Articular chondrocyte of knee joint (primary cell): ENCODE measurements at places on chromosomes 13 and 19. TPM values are rescaled to one million over a fixed set of nuclear protein-coding genes. Genes with fewer than 3 reads are reported as not detected.

The RGL3 gene
- 4.3 and 6.5 TPM in 2 replicates for total RNA-seq

The QPCTL gene
- total RNA-seq, result 11.9 and 13.3 TPM in 2 replicates

The WDR88 gene
- not detected in 2 replicates for total RNA-seq

The SERTAD1 gene
- 13.6 and 23.8 TPM in 2 replicates for total RNA-seq

The GJB6 gene
- total RNA-seq, result not detected in 2 replicates

The ERF gene
- 27.7 and 49.8 TPM in 2 replicates for total RNA-seq

The PCDH20 gene
- not detected in 2 replicates for total RNA-seq

The EFNA2 gene
- total RNA-seq, result not detected in 2 replicates

The IGFL4 gene
- total RNA-seq, result not detected in 2 replicates

The DAND5 gene
- 0.11 TPM in 1 of 2 replicates, not detected in the other for total RNA-seq

The SULT2A1 gene
- total RNA-seq, result not detected in 2 replicates

The PSMD8 gene
- total RNA-seq, result 201 and 242 TPM in 2 replicates

The SARS2 gene
- total RNA-seq, result 10.2 and 14.1 TPM in 2 replicates

The PRTN3 gene
- total RNA-seq, result not detected in 2 replicates

The TSSK6 gene
- 1.1 and 1.2 TPM in 2 replicates for total RNA-seq

The ZNF135 gene
- total RNA-seq, result 5.2 and 8.9 TPM in 2 replicates

The CDX2 gene
- total RNA-seq, result not detected in 2 replicates

The ZNF808 gene
- total RNA-seq, result 19.6 and 28.8 TPM in 2 replicates

The ADGRE1 gene
- total RNA-seq, result not detected in 2 replicates

The ZNF841 gene
- 26.9 and 39.0 TPM in 2 replicates for total RNA-seq

The KIR3DL1 gene
- total RNA-seq, result not detected in 2 replicates

The APOC1 gene
- total RNA-seq, result 0.52 and 0.86 TPM in 2 replicates
